CD4-positive, alpha-beta T cell treated with Interleukin-1 beta for 1 hour (primary cell): ENCODE measurements at places on chromosomes 12 and 14.

- DNase-seq: no peak
These were observed 728.8 kb upstream of the LMO3 start for GRCh38 chr12:17334784-17335183.

DNA sequence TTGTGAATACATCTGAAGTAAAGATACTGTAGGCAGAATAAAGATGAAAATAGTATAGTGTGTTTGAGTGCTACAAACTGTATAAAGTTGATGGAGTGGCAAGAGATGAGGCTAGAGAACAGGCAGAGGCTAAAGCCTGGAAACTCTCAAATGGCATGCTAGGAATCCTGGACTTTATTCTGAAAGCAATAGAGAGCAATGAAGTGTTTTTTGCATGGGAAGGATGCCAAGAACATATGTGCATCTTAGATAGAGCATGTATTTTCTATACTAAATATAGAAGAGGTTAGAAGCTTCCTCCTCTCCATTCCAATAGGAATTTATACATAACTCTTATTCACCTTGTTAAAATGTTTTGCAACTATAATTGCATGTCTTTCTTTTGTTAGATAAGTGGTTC, 86.3 kb upstream of the TMTC2 start:
- no peak for DNase-seq

GRCh38 chr14:52473557-52473956, 78.7 kb downstream of the TXNDC16 start:
- no peak for DNase-seq

- DNase-seq: no peak
These were observed 270.6 kb downstream of the AEBP2 start for GRCh38 chr12:19709889-19710288.

- no peak for DNase-seq
These were observed 11.7 kb downstream of the SOCS4 start for GRCh38 chr14:55038708-55039107.

DNA sequence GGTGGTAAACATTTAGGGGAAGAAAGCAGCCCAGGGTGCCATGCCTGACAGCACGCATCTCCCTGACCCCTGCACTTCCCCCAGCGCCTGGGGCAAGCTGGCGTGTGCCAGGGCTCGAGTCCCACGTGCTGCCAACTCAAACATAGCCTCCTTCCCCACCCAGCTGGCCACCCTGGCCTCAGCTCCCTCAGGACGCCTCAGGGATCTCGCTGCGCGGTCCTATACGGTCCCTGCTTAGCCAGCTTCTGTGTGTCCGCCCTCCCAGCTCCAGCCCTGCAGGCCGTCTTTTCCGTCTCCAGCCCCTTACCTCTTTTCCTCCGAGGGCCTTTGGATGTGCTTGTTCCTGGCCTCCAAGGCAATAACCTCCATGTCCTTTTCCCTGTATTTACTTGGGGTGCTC, 71.0 kb downstream of the TESC start:
- DNase-seq: no peak

GRCh38 chr12:64609536-64610078, 688 bp upstream of the RASSF3 start:
- no peak for DNase-seq

DNA sequence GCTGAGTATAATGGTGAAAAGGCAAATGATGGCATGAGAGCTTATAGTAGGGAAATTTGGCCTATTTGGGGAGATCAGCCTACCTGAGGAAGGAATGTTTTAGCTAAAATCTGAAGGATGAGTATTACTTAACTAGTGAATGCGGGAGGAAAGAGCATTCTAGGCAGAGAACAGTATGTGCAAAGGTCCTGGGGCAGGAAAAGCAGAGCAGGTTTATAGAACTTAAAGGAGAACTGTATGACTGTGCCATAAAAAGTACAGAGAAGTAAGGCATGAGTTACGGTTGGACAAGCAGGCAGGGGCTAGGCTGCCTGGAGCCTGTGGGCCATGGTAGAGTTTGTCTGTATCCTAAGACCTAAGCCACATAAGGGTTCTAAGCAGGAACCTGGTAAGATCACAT, 21.7 kb upstream of the P2RX4 start:
- no peak for DNase-seq

DNA sequence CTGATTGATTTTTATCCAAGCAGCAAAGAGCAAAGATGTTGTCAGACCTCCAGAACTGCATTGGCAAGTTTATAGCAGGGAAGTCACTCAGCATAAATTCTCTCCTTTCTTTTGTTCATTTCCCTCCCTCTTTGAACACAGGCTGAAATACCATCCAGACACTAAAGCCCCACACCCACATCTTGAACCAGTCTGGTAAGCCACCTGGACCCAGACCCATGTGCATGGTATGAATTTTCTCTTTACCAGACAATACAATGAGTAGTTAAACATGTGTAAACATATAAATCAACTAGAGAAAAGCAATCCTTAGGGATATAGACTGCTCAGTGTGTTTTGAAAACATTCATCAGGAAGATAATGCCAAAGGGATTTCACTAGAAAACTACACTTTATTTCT, 488.3 kb upstream of the FLRT2 start:
- DNase-seq: no peak

DNA sequence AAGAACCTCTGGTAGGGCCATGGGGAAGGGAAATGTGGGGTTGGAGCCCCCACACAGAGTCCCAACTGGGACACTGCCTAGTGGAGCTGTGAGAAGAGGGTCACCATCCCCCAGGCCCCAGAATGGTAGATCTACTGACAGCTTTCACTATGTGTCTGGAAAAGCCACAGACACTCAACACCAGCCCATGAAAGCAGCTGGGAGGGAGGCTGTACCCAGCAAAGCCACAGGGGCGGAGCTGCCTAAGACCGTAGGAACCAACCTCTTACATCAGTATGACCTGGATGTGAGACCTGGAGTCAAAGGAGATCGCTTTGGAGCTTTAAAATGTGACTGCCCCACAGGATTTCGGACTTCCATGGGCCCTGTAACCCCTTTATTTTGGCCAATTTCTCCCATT, 97.8 kb downstream of the HMGA2 start:
- DNase-seq: peak; percentile 4

DNA sequence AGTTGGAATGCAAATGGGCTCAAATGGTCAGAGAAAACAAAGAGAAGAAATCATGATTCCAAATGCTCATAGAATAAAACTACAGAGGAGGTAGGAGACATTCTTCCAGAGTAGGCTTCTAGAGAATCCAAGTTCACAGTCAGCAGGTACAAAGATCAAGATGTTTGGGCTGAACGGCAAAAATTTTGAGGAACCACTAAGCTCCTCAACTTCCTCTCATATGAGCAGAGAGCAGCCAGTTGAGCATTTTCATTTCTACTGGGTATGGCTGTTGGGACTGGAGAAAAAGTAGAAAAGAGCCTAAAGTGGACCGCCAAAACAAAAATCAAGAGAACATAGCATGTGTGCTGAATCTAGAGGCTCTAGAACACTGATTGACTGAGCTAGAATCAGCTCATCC, 73.8 kb upstream of the ARID2 start:
- DNase-seq: no peak

- DNase-seq: no peak
These were observed 29.1 kb upstream of the KLRB1 start for GRCh38 chr12:9636851-9637206.

DNA sequence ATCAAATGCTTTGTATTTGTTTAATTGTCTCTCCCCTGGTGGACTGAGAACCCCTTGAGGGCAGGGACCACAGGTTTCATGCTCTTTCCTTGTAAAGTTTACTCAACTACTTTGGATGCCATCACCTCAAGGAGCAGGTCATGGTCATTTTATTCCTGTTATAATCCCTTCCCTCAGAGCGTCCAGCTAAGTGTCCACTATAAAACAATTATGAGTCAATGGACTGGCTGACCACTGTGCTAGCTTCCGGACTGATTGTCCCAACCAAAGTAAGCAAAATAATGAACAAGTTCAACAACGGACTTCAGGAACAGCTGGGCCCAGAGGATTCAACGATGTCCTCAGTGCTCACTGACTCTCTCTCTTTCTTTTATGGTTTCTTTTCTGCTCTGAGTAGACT, 18.2 kb downstream of the AK7 start:
- DNase-seq: no peak

DNA sequence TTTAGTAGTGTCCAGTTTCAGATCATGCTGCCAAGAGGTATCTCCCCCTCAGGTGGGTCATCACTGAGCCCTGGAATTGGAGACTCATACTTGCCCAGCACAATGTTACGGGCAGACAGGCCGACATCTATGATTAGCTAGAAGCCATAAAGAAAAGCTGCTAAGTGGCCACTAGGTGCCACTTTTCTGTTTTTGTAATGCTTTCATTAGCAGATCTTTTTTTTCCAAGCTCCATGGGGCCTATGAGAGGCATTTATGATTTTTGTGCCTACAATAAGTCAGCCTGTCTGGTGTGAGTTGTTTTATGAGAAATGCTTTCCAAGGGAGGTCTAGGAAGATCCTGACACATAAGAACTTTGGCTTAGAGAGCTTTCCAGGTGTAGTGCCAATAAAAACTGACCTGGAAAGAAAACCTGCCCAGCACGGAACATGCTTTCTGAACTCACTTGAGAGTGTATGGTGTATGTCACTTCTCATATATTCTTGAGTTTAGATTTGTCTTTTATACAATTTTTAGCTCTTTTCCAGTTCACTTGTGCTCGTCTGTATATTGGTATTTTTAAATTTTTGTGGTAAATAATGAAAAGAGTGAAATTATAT, 21.8 kb upstream of the SMCO2 start:
- DNase-seq: no peak

GRCh38 chr12:104958805-104959334, 780 bp upstream of the SLC41A2 start:
- DNase-seq: no peak

- DNase-seq: no peak
These were observed 363.7 kb downstream of the SOX5 start for GRCh38 chr12:23585782-23586163.

DNA sequence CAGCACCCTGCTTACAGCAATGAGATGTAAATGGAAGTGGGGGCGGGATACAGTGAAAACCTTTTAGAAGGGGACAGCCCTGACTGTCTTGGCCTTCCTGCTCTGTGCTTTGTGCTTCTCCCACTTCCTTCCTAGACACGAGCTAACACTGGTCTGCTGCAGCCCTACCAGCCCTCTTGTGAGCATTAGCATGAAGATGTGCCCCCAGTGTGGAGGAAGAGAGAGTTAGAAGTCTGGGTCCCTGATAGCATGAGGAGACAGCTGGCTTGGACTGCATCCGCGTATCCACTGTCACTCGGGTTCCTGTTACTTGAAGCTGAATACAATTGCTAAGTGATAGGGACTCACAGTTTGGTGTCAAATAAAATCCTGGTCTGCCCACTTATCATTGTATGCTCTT, 248.1 kb upstream of the SOX5 start:
- no peak for DNase-seq

GRCh38 chr12:99068993-99069747, 424.1 kb downstream of the APAF1 start:
- DNase-seq: no peak

- peak; percentile 69 for DNase-seq
These were observed 69.4 kb downstream of the ATXN2 start for GRCh38 chr12:111529424-111530368.

DNA sequence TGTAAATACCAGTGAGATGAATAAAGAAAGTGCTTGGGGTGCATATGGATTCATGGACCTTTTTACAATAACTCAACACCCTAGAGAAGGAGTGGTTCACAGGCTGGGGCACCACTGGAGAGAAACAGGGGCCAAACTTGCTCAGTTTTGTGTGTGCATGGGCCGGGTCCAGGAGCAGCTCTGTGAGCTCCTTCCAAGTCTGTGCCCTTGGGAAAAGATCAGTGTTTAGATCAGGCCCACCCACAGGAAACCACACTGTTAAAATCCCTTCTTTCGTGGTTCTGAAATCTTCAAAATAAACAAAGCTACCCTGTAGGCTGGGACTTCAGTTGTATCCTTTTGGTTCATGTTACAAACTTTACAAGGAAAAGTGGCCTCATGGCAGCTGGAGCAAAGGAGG, 156.1 kb upstream of the TMEM260 start:
- DNase-seq: no peak
